ENCODE measurements at places on chromosomes 7 and 10. TPM values are rescaled to one million over a fixed set of nuclear protein-coding genes. Genes with fewer than 3 reads are reported as not detected.

EGR2 gene
- 0.62 TPM for total RNA-seq

SLC16A12 gene
- total RNA-seq = 1.3 TPM

GPRIN2 gene
- total RNA-seq = 7.6 TPM

GRCh38 chr10:50541921-50542320 lies 81.8 kb downstream of the SGMS1 start:
- no peak for DNase-seq
- no peaks in the 10 kb centered on the region for H3K27me3 ChIP-seq
- H3K4me3 ChIP-seq = no peak overlapping the region
- no peaks in the 10 kb centered on the region for H3K36me3 ChIP-seq

ICA1 gene
- 9.3 TPM for total RNA-seq

TIAL1 gene
- total RNA-seq = 50.1 TPM

DNA sequence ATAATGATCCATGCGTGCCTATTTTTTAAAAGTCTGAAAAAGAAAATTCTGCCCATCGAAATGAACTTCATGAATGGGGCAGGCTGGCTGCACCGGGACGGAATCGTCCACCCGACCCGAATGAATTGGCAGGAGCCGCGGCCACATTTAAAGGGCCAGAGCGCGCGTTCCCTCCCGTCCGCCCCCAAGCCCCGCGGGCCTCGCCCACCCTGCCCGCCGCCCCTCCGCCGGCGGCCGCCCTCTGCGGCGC lies 319 bp upstream of the GATA3 start:
- H3K4me1 ChIP-seq = peaks cover 53% of the 10 kb centered on the region
- peak overlapping the region; percentile 47 for H3K4me3 ChIP-seq
- peaks cover 27% of the 10 kb centered on the region for H3K27me3 ChIP-seq
- DNase-seq = no peak
- no peak overlapping the region for H3K27ac ChIP-seq

SPDYE1 gene
- total RNA-seq = not detected

SAMD9 gene
- total RNA-seq = 52.3 TPM

DNA sequence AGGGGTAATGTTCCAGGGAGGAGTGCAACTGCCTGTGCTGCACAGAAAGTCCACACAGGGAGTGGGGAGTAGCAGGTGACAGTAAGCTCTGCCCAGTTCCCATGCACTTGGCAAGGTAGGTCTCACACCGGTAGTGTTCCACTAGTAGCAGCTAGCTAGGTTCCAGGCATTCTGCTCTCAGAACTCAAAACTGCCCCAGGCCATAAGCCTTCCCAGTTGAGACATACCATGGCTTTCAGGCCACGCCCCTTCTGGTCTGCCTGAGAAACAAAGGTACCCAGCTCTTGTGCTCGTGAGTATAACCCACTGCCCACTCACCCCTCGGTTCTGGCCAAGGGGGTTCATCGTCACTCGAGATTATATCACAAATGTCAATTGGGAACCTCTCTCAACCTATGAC lies 12.6 kb downstream of the CASP7 start:
- DNase-seq = no peak
- peaks cover 43% of the 10 kb centered on the region for H3K36me3 ChIP-seq
- H3K4me3 ChIP-seq = no peak overlapping the region
- no peaks in the 10 kb centered on the region for H3K27me3 ChIP-seq
- no peak overlapping the region for H3K27ac ChIP-seq
- H3K4me1 ChIP-seq = no peaks in the 10 kb centered on the region

PHTF2 gene
- total RNA-seq = 6.5 TPM

DNA sequence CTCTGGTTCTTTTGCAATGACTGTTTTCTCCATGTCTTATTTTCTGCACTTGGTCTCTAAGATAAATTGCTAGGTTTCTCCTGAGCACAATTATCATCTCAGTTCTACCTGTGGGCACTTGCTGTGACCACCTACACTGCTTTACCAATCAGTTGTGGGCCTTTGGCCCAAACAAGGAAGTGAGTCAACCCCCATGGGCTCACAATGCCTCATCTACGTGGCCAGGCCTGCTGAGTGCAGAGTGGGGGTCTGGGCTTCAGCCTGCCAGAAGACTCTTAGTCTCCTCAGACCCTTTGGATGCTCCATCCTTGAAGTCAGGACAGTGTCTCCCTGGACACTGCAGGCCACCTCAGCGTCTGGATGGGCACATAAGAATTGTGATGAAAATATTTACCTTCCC lies 20.3 kb downstream of the SCART1 start:
- H3K4me3 ChIP-seq = no peak overlapping the region
- H3K27me3 ChIP-seq = no peaks in the 10 kb centered on the region
- no peak for DNase-seq
- H3K27ac ChIP-seq = no peak overlapping the region
- H3K4me1 ChIP-seq = no peaks in the 10 kb centered on the region

GRCh38 chr10:62681211-62681940 lies 123.1 kb upstream of the ADO start:
- no peaks in the 10 kb centered on the region for H3K36me3 ChIP-seq
- no peak overlapping the region for H3K4me3 ChIP-seq
- DNase-seq = no peak
- H3K27ac ChIP-seq = no peak overlapping the region

GRCh38 chr7:75950111-75950681 lies 35.2 kb downstream of the POR start:
- no peak for DNase-seq
- H3K36me3 ChIP-seq = no peaks in the 10 kb centered on the region
- no peak overlapping the region for H3K4me3 ChIP-seq
- peak overlapping the region; percentile 38 for H3K27ac ChIP-seq
- peaks cover 8% of the 10 kb centered on the region for H3K4me1 ChIP-seq

- H3K4me3 ChIP-seq = no peak overlapping the region
- no peak overlapping the region for H3K27ac ChIP-seq
- no peaks in the 10 kb centered on the region for H3K36me3 ChIP-seq
- no peaks in the 10 kb centered on the region for H3K4me1 ChIP-seq
- no peaks in the 10 kb centered on the region for H3K27me3 ChIP-seq
Measured at GRCh38 chr10:82240408-82240807, 365.4 kb downstream of the NRG3 start.

GRCh38 chr7:28272461-28272877 lies 91.9 kb upstream of the JAZF1 start:
- H3K36me3 ChIP-seq = no peaks in the 10 kb centered on the region
- no peak overlapping the region for H3K27ac ChIP-seq
- no peak for DNase-seq
- H3K27me3 ChIP-seq = no peaks in the 10 kb centered on the region
- H3K4me1 ChIP-seq = no peaks in the 10 kb centered on the region

RALA gene
- 32.8 TPM for total RNA-seq

DNA sequence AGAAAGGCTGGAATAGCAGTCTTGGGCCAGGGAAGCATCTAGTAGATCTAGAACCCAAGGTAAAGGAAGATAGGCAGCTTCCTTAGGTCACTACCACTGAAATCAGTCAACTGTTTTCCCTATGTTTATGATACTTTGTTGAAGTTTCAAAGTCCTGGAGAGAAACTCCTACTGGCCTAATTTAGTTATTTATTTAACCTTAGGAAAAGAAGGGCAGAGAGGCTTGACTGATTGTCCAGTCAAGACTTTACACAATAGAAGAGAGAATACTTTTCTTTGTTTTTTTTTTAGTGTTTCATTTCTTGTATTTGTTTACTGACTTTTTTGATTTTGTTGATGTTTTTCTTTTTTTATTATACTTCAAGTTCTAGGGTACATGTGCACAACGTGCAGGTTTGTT lies 138.9 kb upstream of the PHYHIPL start:
- no peak overlapping the region for H3K4me3 ChIP-seq
- no peaks in the 10 kb centered on the region for H3K36me3 ChIP-seq
- H3K27me3 ChIP-seq = no peaks in the 10 kb centered on the region
- DNase-seq = no peak

OR13A1 gene
- 0.21 TPM for total RNA-seq

DNA sequence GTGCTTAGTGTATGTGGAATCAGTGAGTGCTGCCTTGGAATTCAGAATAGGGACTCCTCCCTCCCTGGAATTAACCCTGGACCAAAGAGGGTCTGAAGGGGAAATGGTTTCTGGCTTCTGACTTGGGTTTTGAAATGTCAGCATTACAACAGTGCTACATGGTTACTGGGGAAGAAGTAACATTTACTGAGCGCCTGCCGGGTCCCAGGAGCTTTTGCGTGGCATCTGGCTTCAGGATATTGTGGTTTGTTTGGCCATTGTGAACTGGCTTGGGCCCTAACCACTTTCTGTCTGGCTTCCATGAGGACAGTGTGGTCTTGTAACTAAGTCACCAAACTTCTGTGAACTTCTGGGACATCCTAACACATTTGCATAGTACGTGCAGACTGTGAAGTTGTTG lies 21.3 kb downstream of the TSPAN15 start:
- no peaks in the 10 kb centered on the region for H3K36me3 ChIP-seq
- peak overlapping the region; percentile 73 for H3K27ac ChIP-seq
- peaks cover 29% of the 10 kb centered on the region for H3K4me1 ChIP-seq
- H3K27me3 ChIP-seq = no peaks in the 10 kb centered on the region
- DNase-seq = no peak

DNA sequence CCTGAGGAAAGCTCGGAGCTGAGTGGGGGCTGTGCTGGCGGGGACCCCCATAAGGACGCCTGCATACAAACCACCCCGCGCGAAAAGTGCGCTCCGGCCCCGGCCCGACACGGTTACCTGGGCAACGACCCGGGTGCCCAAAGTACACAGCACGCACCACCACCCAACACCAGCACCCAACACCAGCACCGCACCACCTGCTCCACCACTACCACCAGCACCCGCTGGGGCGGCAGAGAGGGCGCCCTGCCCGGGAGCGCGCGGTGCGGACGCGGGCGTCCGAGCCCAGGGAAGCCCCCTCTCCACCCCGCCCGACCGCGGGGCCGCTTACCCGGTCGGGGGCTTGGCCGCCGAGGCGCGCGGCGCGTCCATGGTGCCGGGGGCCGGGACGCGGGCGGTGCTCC lies 345 bp downstream of the COBL start:
- H3K4me3 ChIP-seq = peak overlapping the region; percentile 59
- no peak for DNase-seq
- H3K27me3 ChIP-seq = no peaks in the 10 kb centered on the region
- no peaks in the 10 kb centered on the region for H3K36me3 ChIP-seq
- peaks cover 3% of the 10 kb centered on the region for H3K4me1 ChIP-seq
- peak overlapping the region; percentile 71 for H3K27ac ChIP-seq

- DNase-seq = no peak
- H3K4me3 ChIP-seq = no peak overlapping the region
- no peak overlapping the region for H3K27ac ChIP-seq
- no peaks in the 10 kb centered on the region for H3K27me3 ChIP-seq
Measured at GRCh38 chr7:9250876-9251275, 817.5 kb downstream of the NXPH1 start.

- no peaks in the 10 kb centered on the region for H3K36me3 ChIP-seq
- H3K4me1 ChIP-seq = no peaks in the 10 kb centered on the region
- H3K27ac ChIP-seq = no peak overlapping the region
- no peak for DNase-seq
Measured at GRCh38 chr10:130844310-130844709, 467.2 kb downstream of the TCERG1L start.

DNA sequence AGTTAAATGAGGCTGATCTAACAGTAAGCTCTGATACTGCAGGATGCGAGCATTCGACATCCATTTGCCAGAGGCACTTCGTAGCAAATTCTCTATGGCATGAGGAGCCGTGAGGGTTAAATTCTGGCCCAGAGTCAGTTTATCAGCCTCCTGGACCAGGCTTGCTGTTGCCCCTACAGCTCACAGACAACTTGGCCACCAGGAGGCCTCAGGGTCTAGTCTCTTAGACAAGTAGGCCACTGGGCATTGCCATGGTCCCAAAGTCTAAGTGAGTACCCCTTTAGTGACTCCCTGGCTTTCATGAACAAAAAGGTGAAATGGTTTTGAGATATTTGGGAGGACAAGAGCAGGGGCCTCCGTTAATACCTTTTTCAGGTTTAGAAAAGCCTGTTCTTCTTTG lies 178.0 kb upstream of the MBL2 start:
- DNase-seq = no peak
- H3K4me3 ChIP-seq = no peak overlapping the region
- no peaks in the 10 kb centered on the region for H3K36me3 ChIP-seq
- H3K4me1 ChIP-seq = no peaks in the 10 kb centered on the region
- no peaks in the 10 kb centered on the region for H3K27me3 ChIP-seq

DNA sequence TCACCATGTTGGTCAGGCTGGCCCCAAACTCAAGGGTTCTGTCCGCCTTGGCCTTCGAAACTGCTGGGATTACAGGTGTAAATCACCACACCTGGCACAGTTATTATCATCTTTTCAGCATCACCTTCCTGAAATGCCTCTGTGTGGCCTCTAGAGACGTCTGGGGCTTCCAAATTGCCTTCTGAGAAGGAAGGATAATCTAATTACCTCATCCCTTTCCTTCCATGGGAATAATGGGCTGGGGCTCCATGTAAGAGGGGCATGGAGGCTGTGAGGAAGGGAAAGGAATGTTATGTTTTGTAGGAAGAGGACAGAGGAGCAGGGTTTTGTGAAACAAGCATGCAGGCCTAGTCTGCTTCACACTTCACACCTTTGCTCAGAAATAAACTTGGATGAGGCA lies 22.2 kb upstream of the PODXL start:
- no peaks in the 10 kb centered on the region for H3K4me1 ChIP-seq
- no peak overlapping the region for H3K4me3 ChIP-seq
- no peak for DNase-seq
- H3K27ac ChIP-seq = no peak overlapping the region
- no peaks in the 10 kb centered on the region for H3K36me3 ChIP-seq
- H3K27me3 ChIP-seq = no peaks in the 10 kb centered on the region

EEPD1 gene
- total RNA-seq = 10.2 TPM

COMTD1 gene
- total RNA-seq = 110 TPM

HOXA6 gene
- total RNA-seq = 0.26 TPM

HABP2 gene
- total RNA-seq = 0.09 TPM

NFE2L3 gene
- 5.5 TPM for total RNA-seq

- H3K36me3 ChIP-seq = no peaks in the 10 kb centered on the region
- H3K27me3 ChIP-seq = peaks cover 4% of the 10 kb centered on the region
- DNase-seq = no peak
- no peaks in the 10 kb centered on the region for H3K4me1 ChIP-seq
Measured at GRCh38 chr7:128108641-128109423, 77.6 kb upstream of the LRRC4 start.

DNA sequence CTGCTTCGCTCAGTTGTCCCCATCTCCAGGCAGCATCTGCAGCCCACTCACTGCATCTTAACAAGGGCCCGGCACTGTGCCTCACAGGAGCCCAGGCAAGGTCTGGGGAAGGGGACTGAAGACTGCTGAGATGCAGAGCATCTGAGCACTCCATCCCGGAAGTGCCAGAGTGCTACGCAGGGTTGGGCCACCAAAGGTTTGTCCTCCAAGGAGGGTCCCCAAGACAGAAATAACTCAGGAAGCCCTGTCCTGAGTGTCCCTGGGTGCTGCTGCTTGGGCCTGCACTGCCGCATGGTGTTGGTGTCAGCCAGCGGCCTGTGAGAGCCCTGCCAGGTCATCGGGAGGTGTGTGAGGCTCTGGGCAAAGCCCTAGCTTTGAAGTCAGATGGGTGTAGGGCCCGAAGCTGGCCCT lies 288.2 kb upstream of the ZMIZ1 start:
- H3K36me3 ChIP-seq = no peaks in the 10 kb centered on the region
- no peaks in the 10 kb centered on the region for H3K27me3 ChIP-seq
- H3K27ac ChIP-seq = no peak overlapping the region
- peaks cover 27% of the 10 kb centered on the region for H3K4me1 ChIP-seq

DNA sequence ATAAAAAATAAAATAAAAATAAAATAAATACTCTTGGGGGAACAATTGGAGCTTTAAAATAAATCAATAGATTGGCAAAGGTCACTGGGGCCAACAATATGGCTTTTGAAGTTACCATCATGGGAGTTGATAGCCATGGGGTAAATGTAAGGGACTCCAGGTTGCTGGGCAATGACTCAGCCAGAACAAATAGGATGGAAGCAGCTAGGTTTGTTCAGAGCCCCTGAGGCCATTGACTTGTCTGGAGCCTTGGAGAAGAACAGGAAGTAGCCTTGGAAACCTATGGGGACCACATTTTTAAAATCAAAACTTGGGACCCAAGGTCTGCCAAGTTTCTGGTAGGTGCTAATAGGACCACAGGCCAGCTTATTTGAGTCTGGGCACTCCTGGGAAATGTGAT lies 20.2 kb upstream of the FRA10AC1 start:
- H3K4me1 ChIP-seq = no peaks in the 10 kb centered on the region
- H3K27ac ChIP-seq = no peak overlapping the region
- DNase-seq = no peak
- no peak overlapping the region for H3K4me3 ChIP-seq
- H3K27me3 ChIP-seq = peaks cover 35% of the 10 kb centered on the region

Measured in esophagus squamous epithelium (tissue), 5 donors.